ENCODE measurements at places on chromosomes 4 and X.
A peak's percentile ranks its signal among the peaks of the same experiment; 100 is the strongest.

GRCh38 chrX:87516717-87517121 lies 883 bp upstream of the KLHL4 start:
- DNase-seq: no peak

- DNase-seq: peak; percentile 65
Measured at GRCh38 chrX:10529344-10529743, 91.0 kb downstream of the MID1 start.

GRCh38 chr4:183411291-183411861 lies 33.1 kb upstream of the CDKN2AIP start:
- DNase-seq: no peak

DNA sequence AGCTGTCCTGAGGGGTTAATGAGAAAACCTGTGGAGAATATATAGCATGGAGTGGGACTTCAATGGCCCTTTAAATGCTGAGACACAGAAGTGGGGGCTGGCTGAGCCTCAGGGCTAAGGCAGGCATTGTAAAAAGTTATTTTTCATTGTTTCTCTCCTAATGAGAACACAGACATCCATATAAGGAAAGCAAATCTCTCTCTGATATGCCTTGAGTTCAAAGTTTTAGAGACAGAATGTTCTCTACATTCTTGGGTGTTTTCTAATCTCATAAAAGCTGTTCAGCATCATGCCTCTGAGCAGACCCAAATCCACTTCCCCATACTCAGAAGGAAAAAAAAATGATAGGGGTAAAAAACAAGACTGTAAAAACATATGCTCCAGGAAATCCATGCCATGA lies 16.8 kb upstream of the RAB40A start:
- DNase-seq: no peak

DNA sequence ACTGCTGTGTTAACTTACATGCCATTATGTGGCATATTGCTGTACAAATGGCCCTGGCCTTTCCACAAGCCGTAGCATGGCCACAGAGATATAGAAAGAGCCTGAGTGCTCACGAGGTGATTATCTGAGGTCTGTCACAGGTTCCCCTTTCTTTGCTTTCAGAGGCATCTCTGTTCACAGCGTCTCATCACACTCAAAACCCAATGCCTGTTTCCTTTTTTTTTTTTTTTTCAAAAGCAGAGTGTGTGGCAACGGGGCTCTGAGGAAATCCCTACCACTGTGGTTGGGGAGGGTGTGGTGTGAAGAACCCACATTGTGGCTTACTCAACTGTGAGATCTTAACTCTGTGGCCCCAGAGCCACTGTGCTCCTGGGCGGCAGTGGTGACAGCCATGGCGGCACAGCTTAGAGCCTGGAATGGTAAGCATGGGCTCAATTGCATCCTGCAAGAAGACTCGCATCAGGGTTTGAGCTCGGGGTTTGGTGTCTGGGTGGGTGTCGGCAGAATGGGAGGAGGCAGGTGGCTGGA lies 30.8 kb downstream of the RTL5 start:
- DNase-seq: peak; percentile 12

DNA sequence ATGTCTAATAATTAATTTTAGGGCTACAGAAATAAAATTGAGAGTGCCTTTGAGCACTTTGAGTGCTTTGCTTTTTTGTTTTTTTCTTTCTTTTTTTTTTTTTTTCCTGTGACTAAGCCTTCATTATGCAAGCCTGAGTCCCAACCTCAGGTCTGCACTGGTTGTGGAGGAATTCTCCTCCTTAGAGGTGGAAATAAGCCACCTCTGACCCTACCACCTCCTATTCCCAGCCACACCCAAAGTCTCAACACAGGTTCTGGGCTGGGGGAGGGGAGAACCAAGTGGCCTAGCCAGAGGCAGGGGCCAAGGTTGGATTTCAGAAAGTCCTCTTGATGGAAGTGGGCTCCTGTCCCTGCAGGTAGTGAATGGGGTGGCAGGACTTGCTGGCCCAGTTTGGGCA lies 180.2 kb downstream of the ARAP2 start:
- DNase-seq: no peak

GRCh38 chrX:48696909-48697727 lies 584 bp downstream of the SUV39H1 start:
- DNase-seq: peak; percentile 46

DNA sequence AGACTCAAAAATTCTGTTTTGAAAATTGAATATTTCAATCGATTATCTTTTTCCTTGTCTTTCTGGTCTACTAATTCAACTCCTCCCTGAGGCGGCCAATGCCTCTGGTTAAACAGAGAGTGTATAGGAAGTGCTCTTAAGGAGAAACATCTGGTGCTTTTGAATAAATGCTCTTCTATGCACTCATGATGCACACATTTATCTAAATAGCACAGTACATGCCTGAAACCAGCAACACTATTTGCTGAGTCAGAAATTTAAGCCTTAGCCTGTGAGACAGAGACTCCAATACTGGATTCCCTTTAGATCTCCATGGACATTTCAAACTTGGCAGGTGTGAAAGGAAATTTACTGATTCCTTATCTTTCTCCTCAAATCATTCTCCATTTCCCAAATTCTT lies 118.6 kb downstream of the SLIT2 start:
- DNase-seq: peak; percentile 37

- no peak for DNase-seq
Measured at GRCh38 chrX:151806967-151807540, 72.5 kb downstream of the CNGA2 start.

DNA sequence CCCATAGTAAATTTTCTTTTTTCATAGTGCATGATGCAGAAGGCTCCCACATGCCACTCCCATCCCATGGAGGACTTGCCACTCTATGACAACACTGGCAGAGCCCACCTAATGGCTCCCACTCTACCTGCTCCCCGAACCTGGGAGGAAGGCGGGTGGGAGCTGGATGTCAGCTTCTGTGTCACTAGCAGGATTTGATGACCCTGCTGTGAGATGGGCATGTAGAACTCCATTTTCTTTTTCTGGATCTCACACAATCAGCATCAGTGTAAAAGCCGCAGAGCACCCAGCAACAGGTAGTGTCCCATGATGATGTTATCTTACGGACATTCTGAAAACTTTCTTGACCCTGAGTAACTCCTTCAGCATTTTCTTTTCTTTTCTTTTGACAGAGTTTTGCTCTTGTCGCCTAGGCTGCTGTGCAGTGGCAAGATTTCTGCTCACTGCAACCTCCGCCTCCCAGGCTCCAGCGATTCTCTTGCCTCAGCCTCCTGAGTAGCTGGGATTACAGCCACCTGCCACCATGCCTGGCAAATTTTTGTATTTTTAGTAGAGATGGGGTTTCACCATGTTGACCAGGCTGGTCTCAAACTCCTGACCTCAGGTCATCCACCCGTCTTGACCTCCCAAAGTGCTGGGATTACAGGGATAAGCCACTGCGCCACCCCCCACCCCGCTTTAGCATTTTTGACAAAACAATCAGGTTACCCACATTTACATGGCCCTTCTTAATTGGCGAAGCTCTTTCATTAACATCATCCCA lies 15.0 kb upstream of the ADH1A start:
- no peak for DNase-seq

DNA sequence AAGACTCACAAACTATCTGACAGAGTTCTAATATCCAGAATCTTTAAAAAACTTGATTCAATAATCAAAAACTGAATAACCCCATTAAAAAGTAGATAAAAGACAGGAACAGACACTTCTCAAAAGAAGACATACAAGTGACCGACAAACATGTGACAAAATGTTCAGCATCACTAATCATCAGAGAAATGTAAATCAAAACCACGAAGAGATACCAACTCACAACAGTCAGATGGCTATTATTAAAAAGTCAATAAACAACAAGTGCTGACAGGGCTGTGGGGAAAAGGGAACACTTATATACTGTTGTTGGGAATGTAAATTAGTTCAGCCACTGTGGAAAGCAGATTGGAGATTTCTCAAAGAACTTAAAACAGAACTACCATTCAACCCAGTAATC lies 138.1 kb upstream of the RASGEF1B start:
- no peak for DNase-seq

- DNase-seq: no peak
Measured at GRCh38 chr4:720111-720860, 14.7 kb downstream of the PCGF3 start.

- DNase-seq: peak; percentile 3
Measured at GRCh38 chr4:47287735-47288134, 175.8 kb downstream of the COMMD8 start.

DNA sequence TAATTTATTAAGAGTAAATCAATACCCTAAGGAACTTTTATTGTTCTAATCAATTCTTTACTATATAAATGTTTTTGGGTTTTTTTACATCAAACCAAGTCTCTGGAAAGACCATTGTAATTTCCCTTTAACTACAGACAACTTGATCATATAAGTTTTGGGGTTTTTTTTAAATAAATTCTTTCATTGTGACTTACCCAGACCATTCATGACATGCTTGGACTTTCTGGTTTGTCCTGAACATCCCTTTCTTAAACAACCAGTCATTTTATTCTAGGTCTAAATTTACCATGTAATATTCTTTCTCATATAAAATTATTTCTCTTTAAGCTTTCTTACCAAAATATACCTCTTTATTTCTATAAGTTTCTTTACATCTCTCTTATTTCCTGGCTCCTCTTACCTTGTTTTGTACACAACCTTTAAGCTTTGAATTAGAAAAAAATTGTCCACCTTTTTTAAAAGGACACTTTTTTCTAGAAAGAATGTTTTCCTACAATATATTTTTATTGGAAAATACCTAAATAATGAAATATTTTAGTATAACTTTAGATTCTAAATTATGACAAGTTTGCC lies 8.4 kb downstream of the CNGA1 start:
- no peak for DNase-seq

DNA sequence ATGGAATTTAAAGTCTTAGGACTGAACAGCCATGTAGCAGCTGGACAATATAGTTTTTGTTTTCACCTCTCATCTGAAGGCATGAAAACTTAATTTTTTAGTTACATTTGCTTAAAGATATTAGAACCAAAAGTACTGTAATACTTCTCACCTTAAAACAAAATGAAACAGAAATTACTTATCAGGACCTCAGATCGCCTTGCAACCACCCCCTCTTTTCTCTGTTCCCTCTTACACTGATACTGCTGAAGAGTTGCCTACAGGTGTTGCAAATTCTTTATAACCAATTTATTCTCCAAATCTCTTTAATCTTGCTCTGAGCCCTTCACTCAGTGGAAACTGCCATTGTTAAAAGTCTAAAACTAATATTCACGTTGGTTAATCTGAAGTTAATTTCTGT lies 145.0 kb downstream of the SPCS3 start:
- DNase-seq: no peak

DNA sequence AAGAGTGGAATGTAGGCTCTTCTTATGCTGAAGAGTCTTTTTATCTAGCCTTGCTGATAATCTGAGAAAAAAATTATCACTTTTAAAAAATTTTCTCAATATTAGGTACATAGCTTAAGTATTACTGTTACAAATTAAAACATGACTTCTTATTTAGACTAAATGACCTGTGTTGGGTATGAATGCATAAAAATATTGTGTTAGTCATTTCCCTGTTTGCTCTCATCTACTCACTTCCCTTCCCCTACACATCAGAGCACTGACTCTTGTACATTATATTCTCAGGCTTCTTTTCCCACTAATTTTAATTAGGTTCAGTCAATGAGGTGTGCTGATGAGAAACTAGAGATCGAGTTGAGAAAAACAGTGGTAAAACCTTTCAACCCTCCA lies 881.0 kb downstream of the PCDH18 start:
- DNase-seq: no peak

DNA sequence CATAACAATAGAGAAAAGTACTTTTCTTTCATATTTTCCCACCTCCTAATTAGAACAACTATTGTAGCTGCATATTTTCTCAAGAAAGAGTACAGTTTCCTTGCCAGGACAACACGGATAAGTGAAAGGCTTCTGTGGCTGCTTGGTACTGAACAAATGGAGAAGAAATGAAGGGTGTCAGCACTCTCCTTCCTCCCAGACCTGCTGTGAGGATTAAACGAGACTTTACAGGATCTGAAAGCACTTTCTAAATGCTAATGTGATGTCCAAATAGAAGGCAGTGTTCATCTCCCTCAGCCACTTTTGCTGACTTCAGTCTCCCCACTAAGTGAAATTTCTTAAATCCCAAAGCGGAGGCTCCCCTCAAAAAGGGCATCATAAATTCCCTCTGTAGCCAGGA lies 13.9 kb downstream of the NIPAL1 start:
- no peak for DNase-seq

DNA sequence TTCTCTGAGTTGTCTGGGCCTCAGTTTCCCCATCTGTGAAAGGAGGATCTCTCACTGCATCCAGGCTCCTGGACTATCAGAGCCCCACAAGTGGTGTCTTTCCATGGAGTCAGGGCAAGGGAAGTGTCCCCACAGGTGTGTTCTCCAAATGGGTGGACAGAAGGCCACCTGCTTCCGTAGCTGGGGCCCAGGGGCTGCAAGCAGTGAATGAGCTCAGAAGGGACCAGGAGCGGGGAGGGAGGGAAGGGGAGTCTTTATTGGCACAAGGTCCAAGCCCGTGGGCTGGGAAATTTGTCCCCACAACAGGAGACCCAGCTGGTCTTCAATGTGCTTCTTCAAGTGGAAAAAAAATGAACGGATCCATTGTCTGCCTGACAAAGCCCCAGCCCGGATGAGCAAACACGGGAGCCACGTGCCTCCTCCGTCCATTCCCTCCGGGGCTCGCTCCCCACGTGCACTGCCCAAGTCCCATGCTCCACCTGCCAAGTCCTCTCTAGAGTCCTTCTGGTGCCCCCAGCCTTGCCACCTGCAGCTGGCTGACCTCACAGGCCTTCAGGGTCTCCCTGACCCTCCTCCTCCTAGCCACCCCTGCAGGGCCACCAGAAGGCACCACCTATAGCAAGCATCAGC lies 72.0 kb downstream of the JAKMIP1 start:
- DNase-seq: no peak

DNA sequence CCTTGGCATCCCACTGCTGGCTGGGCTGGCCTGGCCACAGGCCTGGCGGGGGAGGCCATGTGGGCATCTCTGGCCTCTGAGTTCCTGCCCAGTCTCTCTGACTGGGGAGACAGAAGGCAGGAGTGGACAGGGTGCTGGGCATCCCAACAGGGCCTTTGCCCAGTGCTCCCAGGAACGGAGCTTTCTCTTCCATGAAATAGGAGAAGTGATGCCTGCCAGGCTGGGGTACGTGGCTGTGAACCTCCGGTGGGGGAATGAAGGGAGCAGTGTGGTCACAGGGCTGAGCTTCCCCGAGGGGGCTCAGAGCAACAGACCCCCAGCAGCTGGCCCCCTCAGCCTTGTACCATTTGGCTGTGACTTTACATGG lies 40.4 kb upstream of the HMX1 start:
- no peak for DNase-seq

- no peak for DNase-seq
Measured at GRCh38 chr4:633976-634598, 8.7 kb downstream of the PDE6B start.

Data from GM23248 (cell line).